ENCODE measurements at places on chromosomes 6 and 20. TPM values are rescaled to one million over a fixed set of nuclear protein-coding genes. Genes with fewer than 3 reads are reported as not detected.

Gene SLC39A7
- 190 TPM for total RNA-seq

Gene BNIP5
- total RNA-seq: not detected

Gene SLC24A3
- 4.1 TPM for total RNA-seq

Gene WFDC10B
- total RNA-seq: not detected

Gene OR2J3
- not detected for total RNA-seq

Gene BPIFB1
- total RNA-seq: 0.07 TPM

Gene TFEB
- 6.5 TPM for total RNA-seq

Gene APOBEC2
- not detected for total RNA-seq

Gene TSPO2
- not detected for total RNA-seq

Gene PPP1R14C
- total RNA-seq: 7.4 TPM

Gene TFAP2B
- 0.13 TPM for total RNA-seq

Gene FLRT3
- 0.52 TPM for total RNA-seq

Gene PNLDC1
- total RNA-seq: 0.20 TPM

Gene JPH2
- 2.2 TPM for total RNA-seq
